Fibroblast of skin of right biceps (primary cell): ENCODE measurements at places on chromosomes 11 and 22.

GRCh38 chr11:33716243-33716642, 15.6 kb upstream of the C11orf91 start:
- DNase-seq = no peak

- DNase-seq = no peak
Observed at GRCh38 chr11:12050470-12051286, 42.3 kb upstream of the DKK3 start.

DNA sequence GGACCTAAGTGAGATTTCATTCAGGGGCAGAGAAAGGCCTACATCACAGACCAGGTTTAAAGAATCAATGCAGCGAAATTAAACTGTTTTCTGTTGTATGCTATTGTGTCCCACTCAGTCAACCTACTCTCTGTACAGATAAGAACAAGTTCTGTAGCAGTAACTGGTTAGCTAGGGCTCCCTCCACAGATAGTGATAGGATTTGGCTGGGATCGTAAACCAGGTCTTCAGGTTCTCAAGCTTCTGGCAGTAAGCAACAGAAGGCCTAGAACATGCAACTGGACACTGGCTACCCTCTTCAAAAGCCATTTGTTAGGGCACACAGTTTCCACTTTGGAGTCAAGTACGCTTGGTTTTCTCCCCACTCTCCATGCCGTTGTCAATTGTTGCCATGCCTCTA, 69.2 kb downstream of the GDPD4 start:
- no peak for DNase-seq

GRCh38 chr11:36186340-36187175, 102.7 kb downstream of the COMMD9 start:
- peak; percentile 83 for DNase-seq

GRCh38 chr22:20191000-20191515, 40.2 kb upstream of the CCDC188 start:
- no peak for DNase-seq
